ENCODE measurements at places on chromosomes 12 and 14.

GRCh38 chr14:74875941-74876913 lies at the start of gene PROX2:
Gene PROX2, minus strand, starts transcription at chr14:74876145. Its CDS starts 12,311 bp downstream, at chr14:74863834.
- no peak for DNase-seq

- no peak for DNase-seq
Measured at GRCh38 chr12:94585626-94586025, 64.7 kb downstream of the TMCC3 start.

- no peak for DNase-seq
Measured at GRCh38 chr12:7961395-7962178, 25.6 kb upstream of the SLC2A3 start.

GRCh38 chr14:77069551-77069950 lies 28.5 kb upstream of the CIPC start:
- DNase-seq, result no peak

DNA sequence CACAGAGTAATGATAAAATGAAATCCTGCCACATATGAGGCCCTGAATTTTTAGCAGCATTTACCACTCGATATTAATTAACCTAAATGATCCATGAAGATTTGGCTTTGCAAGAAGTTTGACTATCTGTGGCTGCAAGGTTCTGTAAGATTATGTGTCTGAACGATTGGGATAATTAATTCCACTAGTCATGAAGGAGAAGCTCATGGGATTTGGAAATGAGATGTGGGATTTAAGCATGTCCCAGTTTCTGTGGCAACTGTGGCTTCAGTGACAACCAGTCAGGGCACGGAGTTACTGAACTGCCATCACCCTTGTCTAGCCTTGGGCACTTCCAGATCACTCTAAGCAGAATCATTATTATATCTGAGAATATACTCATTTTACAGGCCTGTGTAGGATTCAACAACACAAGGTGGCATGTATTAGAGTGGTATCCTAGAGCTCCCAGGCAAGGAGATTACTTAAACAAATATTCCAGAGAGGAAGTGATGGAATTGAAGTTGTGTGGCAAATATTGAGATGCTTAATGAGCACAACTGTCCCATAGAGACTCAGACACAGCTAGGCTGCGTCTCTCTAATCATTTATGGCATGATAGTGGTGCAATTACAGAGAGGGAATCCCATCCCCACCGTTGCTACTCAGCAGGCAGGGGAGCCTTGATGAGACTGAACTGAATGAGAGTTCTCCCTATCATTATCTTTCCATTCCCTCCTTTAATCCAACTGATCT lies 205.0 kb upstream of the KRR1 start:
- DNase-seq, result no peak

- DNase-seq, result no peak
Measured at GRCh38 chr14:68363466-68363842, 429.4 kb downstream of the ZFP36L1 start.

- DNase-seq, result no peak
Measured at GRCh38 chr14:79278798-79279644, 932.3 kb downstream of the DIO2 start.

DNA sequence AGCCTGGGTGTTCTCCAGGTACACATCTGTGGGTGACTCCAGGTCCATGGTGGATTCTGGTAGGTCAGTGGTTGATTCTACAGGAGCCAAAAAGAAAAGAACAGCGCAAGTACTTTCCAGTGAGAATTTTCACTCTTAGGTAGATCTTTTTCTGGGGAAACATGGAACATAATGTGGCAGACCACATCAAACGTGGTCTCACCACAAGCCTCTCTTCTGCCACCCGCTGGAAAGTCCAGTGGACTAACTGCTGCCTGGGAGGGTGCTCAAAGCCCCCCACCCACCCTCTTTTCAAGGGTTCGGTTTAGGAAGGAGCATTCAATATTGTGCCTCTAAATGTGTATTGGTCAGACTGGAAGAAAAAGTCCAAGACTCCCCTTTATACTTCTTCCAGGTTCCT lies 36.1 kb upstream of the PRB2 start:
- no peak for DNase-seq

DNA sequence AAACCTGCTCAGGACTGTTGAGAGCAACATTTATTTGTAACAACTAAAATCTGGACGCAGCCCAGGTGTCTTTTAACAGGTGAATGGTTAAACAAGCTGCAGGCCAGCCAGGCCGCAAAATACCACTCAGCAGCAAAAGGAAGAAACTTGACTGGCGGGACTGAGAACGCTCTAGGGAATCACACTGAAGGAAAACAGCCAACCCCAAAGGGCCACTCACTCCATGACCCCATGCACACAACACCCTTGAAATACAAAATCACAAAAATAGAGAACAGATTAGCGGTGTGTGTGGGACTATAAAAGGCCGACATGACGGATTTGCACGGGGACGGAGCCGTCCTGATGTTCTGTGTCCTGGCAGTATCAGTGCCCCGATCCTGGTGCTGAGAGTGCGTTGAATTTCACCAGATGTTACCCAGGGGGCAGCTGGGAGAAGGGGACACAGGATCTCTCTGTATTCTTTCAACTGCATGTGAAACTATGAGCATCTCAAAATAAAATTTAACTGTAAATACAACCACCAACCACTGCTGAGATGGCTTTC lies 23.0 kb downstream of the VPS37B start:
- no peak for DNase-seq
